Ureter (tissue), 1 donor: ENCODE measurements at places on chromosomes 4 and X. TPM values are rescaled to one million over a fixed set of nuclear protein-coding genes. Genes with fewer than 3 reads are reported as not detected.

RBM3 gene
- total RNA-seq = 364 TPM

MAP7D2 gene
- 1.2 TPM for total RNA-seq

SULT1B1 gene
- total RNA-seq = 1.1 TPM

PCDH19 gene
- 2.8 TPM for total RNA-seq

TMEM271 gene
- not detected for total RNA-seq

KIT gene
- 21.0 TPM for total RNA-seq

SLC2A9 gene
- 67.5 TPM for total RNA-seq

GRCh38 chrX:45824471-45824870 is 623.8 kb upstream of the DIPK2B start:
- DNase-seq = peak; percentile 59

GRCh38 chr4:142354041-142354440 is 492.1 kb downstream of the INPP4B start:
- no peak for DNase-seq

DNA sequence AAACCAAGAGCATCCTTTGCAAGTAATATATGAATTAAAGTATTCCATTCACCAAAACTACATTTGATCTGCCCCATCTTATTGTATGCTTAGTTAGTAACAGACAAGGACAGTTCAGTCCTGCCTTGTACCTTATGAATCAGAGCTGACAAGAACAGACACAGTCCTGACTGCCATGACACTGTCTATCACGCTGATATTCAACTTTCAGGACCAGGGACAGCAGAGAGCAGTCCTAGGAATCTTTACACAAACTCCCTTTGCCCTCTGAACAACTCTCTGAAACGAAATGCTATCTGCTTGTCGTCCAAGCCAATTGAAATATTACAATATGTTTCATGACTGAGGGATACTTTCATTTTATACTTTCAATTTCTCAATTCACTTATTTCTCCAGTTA is 268.6 kb upstream of the VCX start:
- DNase-seq = no peak

DNA sequence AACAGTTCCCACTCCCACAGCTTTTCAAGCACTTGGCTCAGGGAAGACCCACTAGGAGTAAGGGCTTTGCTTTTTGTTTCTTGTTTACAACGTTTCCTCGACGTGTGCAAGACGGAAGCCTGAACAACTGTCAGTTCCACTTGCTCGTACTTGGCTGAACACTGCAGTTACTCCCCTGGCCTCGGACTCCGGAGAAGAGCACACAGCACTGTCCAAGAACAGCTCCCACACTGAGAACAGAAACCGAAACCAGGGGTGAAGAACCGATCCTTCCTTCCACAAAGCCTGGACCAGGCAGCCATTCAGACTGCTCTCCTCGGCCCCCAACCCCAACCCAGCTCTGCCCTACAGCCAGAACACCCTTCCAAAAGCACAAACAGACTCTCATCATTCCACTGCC is 25.5 kb downstream of the IRF2 start:
- no peak for DNase-seq

DNA sequence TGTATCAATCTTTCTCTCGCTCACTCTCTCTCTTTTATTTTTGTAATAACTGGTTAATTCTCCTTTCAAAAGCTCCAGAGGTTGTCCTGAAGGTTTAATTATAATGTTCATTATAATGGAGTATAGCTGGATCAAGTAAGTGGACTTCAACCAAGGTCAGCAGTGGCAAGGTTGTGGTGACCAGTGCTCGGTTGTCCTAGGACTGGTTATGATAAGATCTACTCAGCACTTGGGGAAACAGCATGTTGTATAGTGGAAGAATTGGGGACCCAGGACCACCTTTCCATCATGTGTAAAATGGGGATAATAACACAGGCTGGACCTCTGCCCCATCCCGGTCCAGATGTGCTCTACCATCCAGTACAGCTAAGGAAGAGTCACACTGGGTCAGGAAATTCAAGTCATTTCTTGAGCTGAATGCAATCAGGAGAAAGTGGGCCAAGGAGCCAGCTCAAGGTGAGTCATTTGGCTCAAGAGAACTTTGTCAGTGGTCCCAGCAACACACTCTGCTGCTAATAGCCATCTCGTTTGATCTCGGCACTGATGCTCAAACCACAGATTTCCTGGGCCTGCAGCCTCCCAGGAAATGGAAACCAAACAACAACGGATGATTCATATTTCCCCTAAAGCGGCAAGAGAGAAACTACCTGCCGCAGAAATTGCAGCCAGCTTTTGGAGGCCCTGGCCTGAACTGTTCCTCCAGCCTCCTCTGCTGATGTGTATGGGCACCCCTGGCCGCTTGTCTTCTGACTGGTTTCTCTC is 123.6 kb upstream of the RBPJ start:
- peak; percentile 66 for DNase-seq

DNA sequence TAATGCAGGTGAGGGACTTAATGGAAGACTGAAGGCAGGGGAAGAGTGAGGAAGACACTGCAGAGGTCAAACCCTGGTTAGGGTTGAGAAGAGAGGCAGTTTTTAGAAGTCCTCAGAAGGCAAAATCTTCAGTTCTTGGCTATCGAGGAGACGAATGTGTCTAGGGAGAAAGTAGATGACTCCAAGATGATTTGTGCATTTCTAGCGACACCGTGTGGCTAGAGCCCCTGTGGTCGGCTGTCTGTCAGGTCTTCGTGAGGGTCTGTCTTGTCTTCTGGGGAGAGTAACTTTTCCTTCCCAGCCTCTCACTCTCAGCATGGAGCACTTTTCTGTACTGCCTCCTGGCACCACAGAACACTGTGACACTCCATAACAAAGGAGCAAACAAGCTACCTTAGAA is 458.1 kb downstream of the STIM2 start:
- no peak for DNase-seq
